Stimulated activated naive B cell treated with anti-CD40 and anti-IgM and Interleukin-4, amounts not matched to agents 10 μg/mL and 1 μg/mL and 100 μg/mL, for 72 hours (primary cell): ENCODE measurements at places on chromosomes 3 and 15.

DNA sequence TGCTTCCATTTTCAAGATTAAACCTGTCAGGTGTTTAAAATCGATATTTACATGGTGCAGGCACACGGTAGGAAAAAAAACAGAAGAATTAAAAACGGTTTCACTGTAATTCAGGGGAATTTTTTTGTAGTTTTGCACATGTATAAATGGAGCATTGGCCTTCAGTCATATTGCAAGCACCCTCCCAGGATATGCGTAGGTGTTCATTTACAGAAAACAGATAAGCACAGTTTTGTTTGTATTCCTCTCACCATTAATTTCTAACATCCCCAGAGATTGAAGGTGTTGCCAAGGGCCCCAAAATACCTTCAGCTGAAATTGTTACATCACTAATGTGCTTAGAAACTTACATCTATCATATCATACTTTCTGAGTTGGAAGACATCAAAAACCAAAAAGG lies 427.1 kb upstream of the NR2F2 start:
- DNase-seq: no peak

- DNase-seq: no peak
Measured at GRCh38 chr15:41966920-41967465, 5.4 kb downstream of the EHD4 start.

- DNase-seq: no peak
Measured at GRCh38 chr3:187044867-187045552, 94.3 kb downstream of the RPL39L start.

DNA sequence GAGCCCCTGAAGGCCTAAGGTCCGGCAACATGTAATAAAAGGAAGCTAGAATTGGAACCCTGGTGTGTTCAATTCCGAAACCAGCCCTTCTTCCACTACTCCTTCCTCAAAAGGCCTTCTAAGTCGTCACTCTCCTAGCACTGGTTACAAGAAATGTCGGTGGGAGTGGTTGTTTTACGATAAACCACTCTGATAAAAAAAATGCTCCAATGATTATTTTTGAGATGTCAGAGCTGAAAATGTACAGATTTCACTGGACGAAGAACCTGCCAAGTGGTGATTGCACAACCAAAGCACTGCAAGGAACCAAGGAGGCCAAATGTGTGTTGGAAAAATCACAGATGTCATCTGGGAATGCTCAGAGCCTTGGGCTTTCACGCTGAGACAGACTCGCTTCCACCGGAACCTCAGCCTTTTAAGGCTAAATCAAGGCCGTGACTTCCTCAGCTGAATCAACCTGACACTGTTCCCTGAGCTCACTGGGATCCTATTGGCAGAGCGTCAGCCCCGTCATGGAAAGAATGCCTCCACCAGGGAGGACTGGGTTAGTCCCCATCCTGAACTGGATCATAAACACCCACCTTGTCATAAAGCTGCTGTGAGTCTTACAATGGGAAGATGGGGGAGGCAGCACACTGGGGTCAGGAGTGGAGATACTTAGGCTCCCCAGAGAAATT lies 108.1 kb upstream of the THBS1 start:
- no peak for DNase-seq

GRCh38 chr3:43285644-43286043 lies 696 bp upstream of the SNRK start:
- DNase-seq: no peak

DNA sequence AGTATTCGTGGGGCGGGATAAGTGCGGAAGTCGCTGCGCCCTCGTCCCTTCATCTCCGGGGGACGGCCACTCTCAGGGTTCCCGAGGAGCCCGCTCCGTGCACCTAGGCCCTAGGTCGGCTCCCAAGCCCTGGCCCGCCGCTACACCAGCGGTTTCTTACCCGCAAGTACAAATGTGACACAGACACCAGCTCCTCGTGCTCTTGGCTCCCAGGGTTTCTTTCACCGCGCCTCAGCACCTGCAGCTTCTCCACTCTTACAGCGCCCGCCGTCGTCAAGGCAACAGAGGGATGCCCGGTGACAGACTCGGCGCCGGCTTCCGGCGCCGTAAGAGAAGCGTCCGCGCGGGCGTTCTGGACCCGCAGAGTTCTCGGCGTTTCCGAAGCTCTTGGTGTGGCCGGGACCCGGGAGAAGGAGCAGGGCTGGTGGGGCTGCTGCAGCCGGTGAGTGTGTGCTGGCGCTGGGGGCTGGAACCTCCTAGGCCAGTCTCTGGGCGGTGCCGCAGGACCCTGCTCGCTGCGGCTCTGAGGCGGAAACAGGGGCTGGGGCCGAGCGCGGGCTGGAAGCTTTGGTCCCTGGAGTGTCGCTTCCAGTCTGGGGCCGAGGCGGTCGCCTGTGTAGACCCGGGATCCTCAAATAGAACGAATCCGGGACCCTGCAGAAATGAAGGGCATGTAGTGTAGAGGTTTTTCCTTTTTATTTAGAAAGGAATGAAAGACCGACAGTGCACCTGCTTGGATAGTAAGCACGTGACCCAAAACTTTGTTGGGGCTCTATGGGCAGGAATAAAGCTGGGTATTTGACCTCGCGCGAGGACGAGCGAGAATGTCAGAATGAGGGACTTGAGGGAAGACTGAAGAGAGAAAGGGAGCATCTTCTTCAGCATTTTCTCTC lies 155.4 kb upstream of the GOLGA6L4 start:
- peak; percentile 32 for DNase-seq

- no peak for DNase-seq
Measured at GRCh38 chr3:192834428-192834827, 83.2 kb downstream of the MB21D2 start.

- DNase-seq: peak; percentile 59
Measured at GRCh38 chr3:46895204-46895660, 17.7 kb downstream of the PTH1R start.

GRCh38 chr15:66886241-66886675 lies 179.1 kb upstream of the SMAD3 start:
- DNase-seq: no peak

DNA sequence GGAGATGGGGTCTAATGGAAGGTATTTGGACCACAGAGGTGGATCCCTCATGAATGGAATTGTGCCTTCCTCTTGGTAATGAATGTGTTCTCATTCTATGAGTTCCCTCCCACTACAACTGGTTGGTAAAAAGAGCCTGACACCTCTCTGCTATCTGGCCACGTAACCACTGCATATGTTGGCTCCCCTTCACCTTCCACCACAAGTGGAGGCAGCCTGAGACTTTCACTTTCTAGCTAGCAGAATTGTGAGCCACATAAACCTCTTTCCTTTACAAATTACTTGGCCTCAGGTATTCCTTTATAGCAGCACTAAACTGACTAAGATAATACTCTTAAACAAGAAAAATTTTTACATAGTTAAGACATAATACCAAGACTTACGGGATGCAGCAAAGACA lies 155.3 kb downstream of the NR1I2 start:
- DNase-seq: no peak

DNA sequence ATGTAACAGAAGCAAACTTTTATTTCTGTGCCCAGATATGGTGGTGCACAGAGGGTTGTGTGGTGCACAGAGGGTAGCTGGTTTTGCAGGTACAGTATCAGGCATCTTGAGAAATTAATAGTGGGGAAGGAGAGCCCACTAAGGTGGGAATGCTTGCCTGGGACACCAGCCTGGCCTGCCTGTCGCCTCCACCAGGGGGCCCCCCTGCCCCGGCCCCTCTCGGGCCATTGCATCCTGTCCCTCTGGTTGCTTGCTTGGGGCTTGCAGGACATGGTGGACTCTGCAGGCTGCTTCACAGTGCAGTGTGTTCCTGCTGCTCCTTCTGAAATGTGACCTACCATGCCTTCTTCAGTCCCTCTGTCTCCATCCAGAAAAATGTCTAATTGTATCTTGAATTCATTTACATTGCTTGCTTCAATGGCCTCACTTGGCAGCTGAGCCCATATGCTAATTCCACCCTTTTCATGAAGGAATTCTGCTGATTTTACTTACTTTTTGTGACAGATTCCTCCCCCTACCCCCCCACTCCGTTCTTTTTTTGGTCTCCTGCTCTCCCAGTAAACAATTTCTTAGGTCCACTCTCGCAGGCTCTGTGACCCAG lies 73.6 kb downstream of the EEFSEC start:
- DNase-seq: no peak

DNA sequence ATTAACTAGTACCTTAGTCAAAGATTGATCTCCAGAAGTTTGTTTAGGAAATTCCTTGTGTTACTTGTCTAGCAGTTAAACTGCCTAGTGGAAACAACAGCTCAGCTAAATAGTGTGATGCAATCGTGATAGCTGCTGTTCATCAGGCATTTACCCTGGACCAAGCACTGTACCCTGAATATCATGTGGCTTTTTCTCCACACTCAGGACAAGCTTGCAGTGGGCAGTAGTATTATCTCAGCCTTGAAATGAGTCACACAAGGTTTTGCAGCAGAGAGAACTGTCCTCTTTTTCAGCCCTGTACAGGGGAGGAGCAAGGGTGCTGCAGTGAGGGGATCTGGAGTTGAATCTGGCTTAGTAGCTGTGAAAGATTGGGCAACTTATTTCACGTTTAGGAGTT lies 208.4 kb downstream of the TP63 start:
- DNase-seq: no peak

DNA sequence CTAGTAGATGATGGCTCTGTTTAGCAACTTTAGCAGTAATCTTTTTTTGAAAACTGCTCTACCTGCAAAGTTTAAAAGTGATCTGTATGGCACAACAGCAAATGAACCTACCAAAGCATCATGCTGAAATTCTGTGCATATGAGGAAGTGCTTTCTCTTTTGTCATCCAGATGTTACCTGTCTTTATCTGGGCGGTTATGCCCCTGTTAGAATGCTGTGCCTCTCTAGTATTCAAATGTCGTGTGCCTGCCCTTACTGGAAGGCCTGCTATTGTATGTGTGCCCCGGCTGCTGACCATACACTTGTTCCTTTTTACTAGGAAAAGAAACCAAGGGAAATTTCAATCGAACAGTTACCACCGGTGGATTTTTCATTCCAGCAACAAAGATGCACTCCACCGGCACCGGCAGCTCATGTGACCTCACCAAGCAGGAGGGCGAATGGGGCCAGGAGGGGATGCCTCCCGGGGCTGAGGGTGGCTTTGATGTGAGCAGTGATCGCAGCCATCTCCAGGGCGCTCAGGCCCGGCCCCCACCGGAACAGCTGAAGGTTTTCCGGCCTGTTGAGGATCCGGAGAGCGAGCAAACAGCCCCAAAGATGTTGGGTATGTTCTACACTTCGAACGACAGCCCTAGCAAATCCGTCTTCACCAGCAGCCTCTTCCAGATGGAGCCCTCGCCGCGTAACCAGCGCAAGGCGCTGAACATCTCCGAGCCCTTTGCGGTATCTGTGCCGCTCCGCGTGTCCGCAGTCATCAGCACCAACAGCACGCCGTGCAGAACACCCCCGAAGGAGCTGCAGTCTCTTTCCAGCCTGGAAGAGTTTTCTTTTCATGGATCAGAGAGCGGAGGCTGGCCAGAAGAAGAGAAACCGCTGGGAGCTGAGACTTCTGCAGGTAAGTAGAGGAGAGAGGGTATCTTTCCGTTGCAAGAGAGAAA lies 61.6 kb downstream of the TMEM39A start:
- DNase-seq: no peak

DNA sequence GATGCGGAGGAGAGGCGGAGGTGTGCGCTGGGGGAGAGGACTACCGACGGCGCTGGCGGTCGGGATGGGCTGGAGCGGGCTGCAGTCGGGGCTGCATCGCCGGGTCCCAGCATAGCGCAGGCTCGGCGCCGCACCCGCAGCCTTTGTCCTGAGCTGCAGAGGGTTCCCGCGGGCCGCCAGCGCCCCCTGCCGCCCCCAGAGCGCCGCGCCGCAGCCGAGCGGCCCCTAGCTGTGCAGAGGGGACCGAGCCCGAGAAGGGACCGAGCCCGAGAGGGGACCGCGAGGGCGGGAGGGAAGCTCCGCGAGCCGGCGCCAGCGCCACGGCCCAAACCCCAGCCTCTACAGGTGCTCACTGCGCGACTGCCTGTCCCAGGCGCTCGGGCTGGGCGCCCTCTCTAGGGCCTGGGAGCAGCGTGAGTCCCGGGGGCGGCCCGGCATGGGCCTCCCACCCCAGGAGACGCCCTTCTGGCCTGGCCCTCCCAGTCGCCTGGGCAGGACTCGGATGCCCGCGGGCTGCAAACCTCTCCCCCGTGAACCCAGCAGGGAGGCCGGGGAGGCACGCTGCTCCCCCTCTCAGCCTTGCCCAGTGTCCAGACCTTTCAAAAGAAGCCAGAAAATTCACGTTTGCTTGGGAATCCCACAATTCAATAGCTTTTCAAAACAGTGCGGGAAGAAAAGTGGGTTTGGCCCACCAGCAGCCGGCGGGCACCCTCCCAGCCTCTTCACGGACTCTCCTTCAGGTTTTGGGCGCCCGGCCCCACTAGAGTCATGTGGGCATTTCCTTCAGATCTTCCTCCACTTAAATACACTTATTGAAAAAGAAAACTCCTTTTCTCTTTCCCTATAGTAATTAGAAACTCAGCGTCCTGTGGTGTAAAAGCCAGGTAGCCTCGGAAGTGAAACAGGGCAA lies 134.7 kb downstream of the TPRA1 start:
- DNase-seq: peak; percentile 67

- no peak for DNase-seq
Measured at GRCh38 chr3:171614318-171614921, 154.2 kb upstream of the TNIK start.

GRCh38 chr3:183189641-183190040 lies 27.1 kb upstream of the LAMP3 start:
- no peak for DNase-seq

DNA sequence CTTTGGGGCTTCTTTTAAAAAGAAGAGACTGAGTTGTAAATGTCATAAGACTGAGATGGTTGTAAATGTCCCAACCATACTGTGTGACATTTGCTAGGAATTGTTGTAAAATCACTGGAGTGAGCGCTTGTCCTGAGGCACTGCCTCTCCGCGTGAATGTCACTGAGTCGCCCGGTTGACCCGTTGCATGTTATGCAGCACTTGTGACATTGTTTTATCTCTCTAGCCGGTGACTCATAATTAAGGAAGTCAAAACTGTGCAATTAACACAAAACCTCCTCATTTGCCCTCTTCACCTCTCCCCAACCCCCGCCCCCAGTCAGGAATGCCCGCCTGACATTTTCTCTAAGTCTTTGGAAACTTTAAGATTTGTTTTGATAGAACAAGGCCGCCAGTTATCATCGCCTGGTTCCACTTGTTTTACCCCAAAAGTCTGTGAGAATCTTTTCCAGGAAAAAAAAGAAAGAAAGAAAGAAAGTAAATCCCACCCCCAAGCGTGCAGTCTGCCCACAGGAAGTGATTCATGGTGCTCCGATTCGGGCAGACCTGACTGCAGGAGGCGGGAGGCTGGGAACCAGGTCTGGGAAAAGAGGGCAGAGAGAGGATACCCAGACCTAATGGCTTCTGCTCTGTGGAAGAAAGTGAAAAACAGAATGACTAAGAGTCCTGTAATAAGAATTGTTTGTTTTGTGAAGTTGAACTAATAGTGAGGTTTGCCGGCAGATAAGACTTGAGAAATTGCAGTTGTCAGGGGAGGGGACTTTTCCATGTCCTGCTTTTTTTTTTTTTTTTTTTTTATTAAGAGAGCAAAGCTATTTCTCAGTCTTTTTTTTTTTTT lies 84.8 kb downstream of the SMAD3 start:
- DNase-seq: no peak

DNA sequence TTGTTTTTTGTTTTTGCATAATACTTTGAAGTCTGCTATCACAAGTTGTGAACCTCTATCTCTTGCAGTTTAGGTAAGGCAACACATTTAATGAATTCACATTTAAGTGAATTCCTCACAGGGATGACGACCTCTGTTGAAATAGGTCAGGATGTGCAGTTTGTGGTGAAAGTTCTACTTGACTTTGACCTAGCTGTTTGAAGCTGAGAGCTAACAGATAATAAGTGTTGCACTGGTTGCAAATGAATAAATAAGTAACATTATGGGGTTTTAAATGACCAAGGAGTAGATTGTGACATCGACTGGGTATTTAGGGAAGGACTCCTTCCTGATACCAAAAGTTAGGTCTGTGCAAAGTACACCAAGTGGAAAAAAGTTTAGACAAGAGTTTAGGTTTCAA lies 23.9 kb downstream of the NIT2 start:
- no peak for DNase-seq
